Ovary (tissue), 10 donors: ENCODE measurements at places on chromosomes 13 and 19.

DNA sequence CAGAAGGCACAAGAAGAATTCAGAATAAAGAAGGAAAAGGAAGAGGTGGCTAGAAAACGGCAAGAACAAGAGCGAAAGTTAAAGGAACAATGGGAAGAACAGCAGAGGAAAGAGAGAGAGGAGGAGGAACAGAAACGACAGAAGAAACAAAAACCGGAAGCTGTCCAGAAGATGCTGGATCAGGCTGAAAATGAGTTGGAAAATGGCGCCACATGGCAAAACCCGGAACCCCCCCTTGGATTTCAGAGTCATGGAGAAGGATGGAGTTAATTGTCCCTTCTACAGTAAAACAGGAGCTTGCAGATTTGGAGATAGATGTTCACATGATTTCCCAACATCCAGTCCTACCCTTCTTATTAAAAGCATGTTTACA is 6.7 kb downstream of the CD209 start:
- no peak for DNase-seq
- no peak overlapping the region for H3K27ac ChIP-seq
- no peak overlapping the region for H3K4me3 ChIP-seq
- no peaks in the 10 kb centered on the region for H3K27me3 ChIP-seq

GRCh38 chr19:31119951-31120690 is 229.1 kb downstream of the TSHZ3 start:
- no peak for DNase-seq
- no peaks in the 10 kb centered on the region for H3K4me1 ChIP-seq
- H3K27ac ChIP-seq, result no peak overlapping the region
- no peak overlapping the region for H3K4me3 ChIP-seq

DNA sequence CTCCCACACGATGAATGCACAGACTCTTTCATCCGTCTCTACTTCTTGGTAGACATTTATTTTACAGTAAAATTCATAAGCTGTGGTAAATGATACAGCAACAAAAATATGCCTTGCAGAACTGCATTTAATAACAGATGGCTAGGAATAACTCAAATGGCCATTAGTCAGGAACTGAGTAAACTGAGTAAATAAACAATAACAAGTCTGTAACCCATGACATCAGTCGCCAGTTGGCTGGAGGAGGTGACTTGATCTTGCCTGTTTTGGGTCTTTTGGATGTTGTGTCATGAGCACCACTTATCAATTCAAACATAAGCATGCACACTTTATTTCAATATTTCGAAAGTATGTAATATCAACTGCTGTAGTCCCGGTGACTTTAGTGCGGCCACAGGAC is 632.6 kb upstream of the ARGLU1 start:
- H3K4me1 ChIP-seq, result no peaks in the 10 kb centered on the region
- no peak overlapping the region for H3K27ac ChIP-seq
- H3K36me3 ChIP-seq, result no peaks in the 10 kb centered on the region

DNA sequence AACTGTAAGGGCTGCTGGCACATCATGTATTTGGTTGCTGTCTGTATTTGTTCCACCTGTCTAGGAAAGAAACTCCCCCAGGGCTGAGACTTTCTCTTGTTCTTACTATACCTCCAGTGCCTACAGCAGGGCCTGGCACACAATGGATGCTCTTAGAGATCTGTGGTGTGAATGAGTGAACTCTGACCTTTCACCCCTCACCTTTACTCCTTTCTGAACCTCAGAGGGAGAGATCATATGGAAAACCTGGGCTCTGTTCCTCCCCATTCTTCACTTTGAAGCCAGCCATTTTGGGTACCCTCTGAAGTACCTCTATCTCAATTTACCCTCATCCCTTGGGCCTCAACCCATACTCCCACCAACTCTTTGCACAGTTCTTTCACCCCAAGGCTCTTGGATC is 3.1 kb downstream of the DYRK1B start:
- no peak overlapping the region for H3K27ac ChIP-seq
- DNase-seq, result no peak
- H3K36me3 ChIP-seq, result no peaks in the 10 kb centered on the region
- peaks cover 4% of the 10 kb centered on the region for H3K4me1 ChIP-seq

GRCh38 chr13:37366044-37366770 is 232.4 kb downstream of the POSTN start:
- no peak overlapping the region for H3K4me3 ChIP-seq
- H3K27ac ChIP-seq, result no peak overlapping the region
- H3K36me3 ChIP-seq, result no peaks in the 10 kb centered on the region
- no peaks in the 10 kb centered on the region for H3K4me1 ChIP-seq

DNA sequence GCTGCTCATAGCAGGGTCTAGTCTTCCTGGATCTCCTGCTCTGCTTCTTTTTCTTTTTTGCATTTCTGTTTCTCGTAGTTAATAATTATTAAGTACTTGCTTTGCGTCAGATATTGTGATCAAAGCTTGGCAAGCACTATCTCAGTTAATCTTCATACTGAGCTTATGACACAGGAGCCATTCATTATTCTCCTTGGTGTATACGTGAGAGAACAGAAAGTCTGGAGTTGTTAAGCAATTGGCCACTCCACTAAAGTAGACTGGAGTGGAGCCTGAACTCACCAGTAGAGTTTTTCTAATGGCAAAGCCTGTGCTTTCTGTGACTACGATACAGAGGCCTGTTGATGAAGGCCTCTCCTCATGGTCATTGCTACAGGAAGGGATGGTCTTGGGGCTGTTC is 285.9 kb downstream of the RFC3 start:
- no peaks in the 10 kb centered on the region for H3K4me1 ChIP-seq
- no peak for DNase-seq
- no peaks in the 10 kb centered on the region for H3K27me3 ChIP-seq
- no peak overlapping the region for H3K27ac ChIP-seq
- no peak overlapping the region for H3K4me3 ChIP-seq

DNA sequence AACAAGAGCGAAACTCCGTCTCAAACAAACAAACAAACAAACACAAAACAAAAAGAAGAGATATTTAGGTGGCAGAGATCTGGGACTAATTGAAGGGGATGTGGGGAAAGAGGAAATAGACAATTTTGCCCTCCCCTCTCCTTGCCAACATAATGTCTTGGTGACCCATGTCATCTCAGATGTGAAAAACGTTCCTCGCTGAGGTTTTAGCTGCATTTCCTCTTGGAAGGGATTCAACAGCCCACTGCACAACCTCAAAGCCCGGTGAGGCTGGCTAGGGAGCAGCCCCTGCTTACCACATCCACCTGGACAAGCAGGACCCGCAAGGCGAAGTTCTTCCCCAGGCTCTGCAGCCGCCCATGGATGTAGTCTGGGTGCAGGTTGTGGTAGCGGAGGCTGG is 4.9 kb downstream of the ERCC1 start:
- no peaks in the 10 kb centered on the region for H3K36me3 ChIP-seq
- no peak overlapping the region for H3K27ac ChIP-seq
- no peak overlapping the region for H3K4me3 ChIP-seq
- H3K4me1 ChIP-seq, result peaks cover 3% of the 10 kb centered on the region
- H3K27me3 ChIP-seq, result no peaks in the 10 kb centered on the region

- no peak overlapping the region for H3K27ac ChIP-seq
- no peak overlapping the region for H3K4me3 ChIP-seq
Measured at GRCh38 chr13:70023516-70023915, 84.1 kb upstream of the ATXN8OS start.
